ENCODE measurements at places on chromosomes 3 and 15.

DNA sequence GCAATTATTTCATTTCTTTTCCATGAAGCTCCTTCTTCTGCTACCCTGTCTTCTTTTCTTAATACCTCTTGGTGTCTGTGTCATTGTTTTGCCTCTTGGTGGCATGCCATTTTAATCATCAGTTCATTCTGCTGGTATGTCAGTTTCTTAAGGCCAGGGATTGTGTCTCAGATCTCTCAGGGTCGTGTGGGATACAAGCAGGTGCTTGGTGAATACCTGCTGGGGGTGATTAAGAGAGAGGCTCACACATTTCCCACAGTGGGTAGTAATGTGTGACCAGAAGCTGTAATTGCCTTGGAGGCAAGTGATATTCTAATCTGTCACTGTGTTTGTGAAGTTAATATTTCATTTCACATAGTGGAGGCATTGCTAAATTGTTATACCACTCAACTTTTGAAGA lies 361.4 kb upstream of the TRIM42 start:
- no peak for DNase-seq

GRCh38 chr15:93141371-93141794 lies 52.4 kb upstream of the RGMA start:
- DNase-seq: no peak

- no peak for DNase-seq
Measured at GRCh38 chr3:73422571-73422970, 202.2 kb downstream of the PDZRN3 start.

- no peak for DNase-seq
Measured at GRCh38 chr3:148646126-148646665, 51.5 kb upstream of the AGTR1 start.

GRCh38 chr15:52518487-52519371 lies 10.0 kb downstream of the MYO5A start:
- no peak for DNase-seq
